ENCODE measurements at places on chromosomes 12 and 14. TPM values are rescaled to one million over a fixed set of nuclear protein-coding genes. Genes with fewer than 3 reads are reported as not detected.

DNA sequence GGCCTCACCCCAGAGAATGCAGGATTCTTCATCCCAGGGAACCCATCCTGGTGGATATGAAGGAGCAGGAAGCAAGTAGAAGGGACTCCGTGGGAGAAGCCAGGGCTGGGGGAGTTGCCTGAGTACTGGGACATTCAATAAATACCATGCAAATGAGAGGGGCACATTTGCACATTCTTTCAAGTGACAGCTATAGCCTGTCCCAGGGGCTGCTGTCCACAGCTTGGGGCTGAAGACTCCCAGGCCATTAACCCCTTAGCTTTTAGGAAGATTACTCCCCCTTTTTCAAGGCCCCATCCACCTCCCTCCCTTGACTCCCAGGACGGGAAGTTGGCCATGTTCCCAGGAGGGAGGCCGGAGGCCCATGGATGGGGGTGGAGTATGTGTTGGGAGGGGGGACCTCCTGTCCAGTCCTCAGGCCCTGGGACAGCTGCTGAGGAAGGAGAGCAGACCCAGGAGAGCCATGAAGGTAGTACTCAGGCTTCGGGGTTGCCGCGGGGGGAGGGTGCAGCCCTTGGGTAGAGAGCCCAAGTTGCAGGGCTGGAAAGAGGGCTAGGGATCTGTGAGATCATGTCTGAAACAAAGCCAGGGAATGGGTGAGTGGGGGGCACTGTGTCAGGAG is 974 bp upstream of the TNS2 start:
- peak overlapping the region; percentile 97 for H3K27ac ChIP-seq
- H3K4me3 ChIP-seq, result peak overlapping the region; percentile 83
- peaks cover 15% of the 10 kb centered on the region for H3K36me3 ChIP-seq
- peaks cover 81% of the 10 kb centered on the region for H3K4me1 ChIP-seq

GRCh38 chr12:49578471-49579112 is 10.7 kb upstream of the MCRS1 start:
- H3K4me3 ChIP-seq, result no peak overlapping the region
- DNase-seq, result no peak
- H3K27ac ChIP-seq, result no peak overlapping the region
- no peaks in the 10 kb centered on the region for H3K27me3 ChIP-seq

DNA sequence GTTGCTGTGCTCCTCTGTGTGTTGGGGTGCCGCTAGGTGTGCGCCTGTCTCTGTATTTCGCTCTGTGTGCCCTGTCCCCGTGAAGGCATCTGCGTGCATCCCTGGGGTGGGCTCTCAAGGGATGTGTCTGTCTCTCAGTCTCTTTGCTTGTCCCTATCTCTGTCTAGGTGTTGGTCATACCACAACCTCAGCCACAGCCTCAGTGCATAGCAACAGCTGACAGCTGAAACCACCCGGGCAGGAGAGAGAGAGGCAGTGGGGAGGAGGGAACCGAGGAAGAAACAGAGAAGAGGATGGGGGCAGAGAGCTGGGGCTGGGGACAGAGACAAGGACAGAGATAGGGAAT is 953 bp upstream of the NXPH4 start:
- peaks cover 64% of the 10 kb centered on the region for H3K27me3 ChIP-seq
- no peak for DNase-seq
- H3K36me3 ChIP-seq, result peaks cover 21% of the 10 kb centered on the region
- H3K27ac ChIP-seq, result no peak overlapping the region
- no peak overlapping the region for H3K4me3 ChIP-seq

DNA sequence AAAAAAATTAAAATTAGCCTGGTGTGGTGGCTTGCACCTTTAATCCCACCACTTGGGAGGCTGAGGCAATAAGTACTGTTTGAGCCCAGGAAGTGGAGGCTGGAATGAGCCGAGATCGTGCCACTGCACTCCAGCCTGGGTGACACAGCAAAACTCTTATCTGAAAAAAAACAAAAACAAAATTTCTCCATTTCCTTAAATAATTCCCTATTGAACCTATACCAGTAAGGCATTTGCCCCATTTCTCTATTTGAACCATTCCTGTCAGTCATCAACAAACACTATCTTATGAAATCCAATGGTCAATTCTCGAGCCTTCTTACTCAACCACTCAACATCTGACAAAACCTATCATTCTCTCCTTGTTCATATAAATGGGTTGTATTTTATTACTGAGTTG is 14.7 kb downstream of the SLC2A14 start:
- no peaks in the 10 kb centered on the region for H3K36me3 ChIP-seq
- peaks cover 5% of the 10 kb centered on the region for H3K27me3 ChIP-seq
- no peak for DNase-seq
- H3K4me3 ChIP-seq, result no peak overlapping the region

DNA sequence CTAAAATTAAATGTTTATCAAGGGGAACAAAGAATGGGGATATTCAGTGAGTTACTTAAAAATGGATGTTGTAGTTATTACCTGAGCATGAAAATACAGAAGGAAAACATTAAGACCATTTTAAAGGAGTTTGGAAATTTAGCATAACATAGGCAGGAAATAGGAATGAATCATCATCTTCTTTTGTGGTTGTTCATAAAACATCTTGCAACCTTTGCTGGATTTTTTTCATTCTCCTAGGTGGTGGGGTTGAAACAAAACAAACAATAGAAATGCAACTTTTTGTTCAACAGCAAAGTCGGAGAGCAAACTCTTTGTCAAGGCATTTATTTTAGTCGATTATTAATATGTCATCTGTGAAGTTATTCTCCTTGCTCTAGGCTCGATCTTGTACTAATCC is 275.1 kb downstream of the IPO8 start:
- H3K36me3 ChIP-seq, result no peaks in the 10 kb centered on the region
- no peak overlapping the region for H3K27ac ChIP-seq
- no peak for DNase-seq
- H3K4me1 ChIP-seq, result no peaks in the 10 kb centered on the region

DNA sequence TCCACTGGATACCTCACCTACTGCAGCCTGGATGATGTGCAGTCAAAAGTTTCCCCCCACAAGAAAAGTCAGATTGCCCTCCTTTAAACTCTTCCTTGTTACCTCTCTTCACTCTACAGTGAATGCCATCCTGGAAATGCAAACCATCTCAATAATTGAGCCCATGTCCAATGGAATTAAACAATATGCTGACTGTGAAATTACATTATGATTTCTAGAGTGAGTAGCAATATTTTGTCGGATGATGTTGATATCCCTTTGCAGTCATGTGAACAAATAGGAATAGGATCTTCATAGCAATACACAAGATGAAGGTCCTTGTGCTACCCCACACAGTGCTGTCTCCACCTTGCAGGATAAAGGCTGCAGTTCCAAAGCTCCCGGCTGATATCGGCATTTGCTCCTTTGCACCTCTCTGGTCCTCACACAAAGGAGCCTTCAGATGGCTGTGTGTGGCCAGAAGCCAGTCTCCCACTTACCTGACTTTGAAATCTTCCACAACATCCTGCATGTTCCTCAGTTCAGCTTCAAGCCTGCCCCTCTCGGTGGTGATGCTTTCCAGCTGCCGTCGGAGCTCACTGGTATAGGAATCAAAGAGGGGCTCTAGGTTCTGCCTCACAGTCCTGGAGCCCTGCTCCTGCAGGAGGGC is 1.5 kb downstream of the KRT75 start:
- H3K4me3 ChIP-seq, result no peak overlapping the region
- H3K4me1 ChIP-seq, result no peaks in the 10 kb centered on the region
- H3K27ac ChIP-seq, result no peak overlapping the region
- H3K36me3 ChIP-seq, result no peaks in the 10 kb centered on the region
- DNase-seq, result no peak

DNA sequence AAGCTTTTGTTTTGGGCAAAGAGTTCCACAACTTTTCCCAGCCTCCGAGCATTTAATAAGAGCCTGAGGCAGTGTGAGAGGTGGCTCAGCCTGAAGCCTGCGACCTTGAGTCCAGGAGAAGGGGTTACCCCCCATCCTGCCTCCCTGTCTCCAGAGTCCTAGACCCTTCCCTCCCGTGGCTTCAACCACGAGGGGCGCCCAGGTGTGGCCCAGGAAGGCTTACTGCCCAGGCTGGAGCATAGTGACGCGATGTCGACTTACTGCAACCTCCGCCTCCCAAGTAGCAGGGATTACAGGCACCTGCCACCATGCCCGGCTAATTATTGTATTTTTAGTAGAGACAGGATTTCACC is 641 bp downstream of the LRRC43 start:
- no peak for DNase-seq
- peak overlapping the region; percentile 60 for H3K4me3 ChIP-seq
- H3K4me1 ChIP-seq, result peaks cover 11% of the 10 kb centered on the region
- no peaks in the 10 kb centered on the region for H3K36me3 ChIP-seq
- no peak overlapping the region for H3K27ac ChIP-seq

DNA sequence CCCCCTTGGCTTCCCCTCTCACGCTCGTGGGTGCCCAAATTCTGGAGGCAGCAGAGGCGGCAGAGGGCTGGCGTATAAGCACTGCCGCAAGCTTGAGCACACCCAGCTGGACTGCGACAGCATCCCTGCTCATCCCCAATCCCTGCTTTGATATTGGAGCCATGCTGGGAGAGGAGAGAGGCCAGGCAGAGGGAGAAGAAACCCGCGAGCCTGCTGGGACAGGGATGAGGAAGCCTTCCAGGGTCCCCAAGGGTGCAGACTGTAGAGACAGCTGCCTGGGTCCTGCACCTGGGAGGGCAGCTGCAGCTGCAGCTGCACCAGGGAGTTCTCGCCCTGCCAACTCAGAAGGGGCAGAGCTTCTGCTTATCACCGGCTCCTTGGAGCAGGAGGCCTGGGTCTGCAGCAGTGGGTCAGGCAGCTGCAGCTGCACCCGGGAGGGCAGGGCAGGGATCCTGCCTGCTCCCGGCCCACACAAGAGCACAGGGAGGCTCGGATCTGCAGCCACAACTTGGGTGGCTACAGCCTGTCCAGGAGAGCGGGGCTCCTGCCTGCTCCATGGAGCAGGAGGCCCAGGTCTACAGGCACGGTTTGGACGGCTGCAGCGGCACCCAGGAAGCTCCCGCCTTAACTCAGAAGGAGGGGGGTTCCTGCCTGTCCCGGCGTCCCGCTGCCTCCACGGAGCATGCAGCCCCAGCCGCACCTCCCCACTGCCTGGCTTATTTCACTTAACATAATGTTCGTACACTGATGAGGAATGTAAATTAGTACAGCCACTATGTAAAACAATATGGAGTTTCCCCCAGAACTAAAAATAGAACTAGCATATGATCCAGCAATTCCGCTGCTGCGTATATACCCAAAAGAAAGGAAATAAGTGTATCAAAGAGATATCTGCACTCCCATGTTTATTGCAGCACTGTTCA is 60.4 kb upstream of the SGPP1 start:
- H3K4me3 ChIP-seq, result no peak overlapping the region
- DNase-seq, result no peak
- peaks cover 10% of the 10 kb centered on the region for H3K27me3 ChIP-seq
- no peak overlapping the region for H3K27ac ChIP-seq
- peaks cover 5% of the 10 kb centered on the region for H3K4me1 ChIP-seq

- H3K27ac ChIP-seq, result peak overlapping the region; percentile 28
- no peaks in the 10 kb centered on the region for H3K27me3 ChIP-seq
- DNase-seq, result no peak
- H3K4me1 ChIP-seq, result no peaks in the 10 kb centered on the region
Measured at GRCh38 chr14:34604995-34605394, 25.0 kb downstream of the SNX6 start.

- no peak overlapping the region for H3K27ac ChIP-seq
- H3K27me3 ChIP-seq, result peaks cover 34% of the 10 kb centered on the region
Measured at GRCh38 chr14:97224016-97224415, 426.8 kb downstream of the VRK1 start.

GRCh38 chr12:1222858-1223639 is 232.0 kb downstream of the ERC1 start:
- H3K4me1 ChIP-seq, result peaks cover 29% of the 10 kb centered on the region
- no peaks in the 10 kb centered on the region for H3K27me3 ChIP-seq
- H3K4me3 ChIP-seq, result no peak overlapping the region
- no peak overlapping the region for H3K27ac ChIP-seq
- no peak for DNase-seq

DNA sequence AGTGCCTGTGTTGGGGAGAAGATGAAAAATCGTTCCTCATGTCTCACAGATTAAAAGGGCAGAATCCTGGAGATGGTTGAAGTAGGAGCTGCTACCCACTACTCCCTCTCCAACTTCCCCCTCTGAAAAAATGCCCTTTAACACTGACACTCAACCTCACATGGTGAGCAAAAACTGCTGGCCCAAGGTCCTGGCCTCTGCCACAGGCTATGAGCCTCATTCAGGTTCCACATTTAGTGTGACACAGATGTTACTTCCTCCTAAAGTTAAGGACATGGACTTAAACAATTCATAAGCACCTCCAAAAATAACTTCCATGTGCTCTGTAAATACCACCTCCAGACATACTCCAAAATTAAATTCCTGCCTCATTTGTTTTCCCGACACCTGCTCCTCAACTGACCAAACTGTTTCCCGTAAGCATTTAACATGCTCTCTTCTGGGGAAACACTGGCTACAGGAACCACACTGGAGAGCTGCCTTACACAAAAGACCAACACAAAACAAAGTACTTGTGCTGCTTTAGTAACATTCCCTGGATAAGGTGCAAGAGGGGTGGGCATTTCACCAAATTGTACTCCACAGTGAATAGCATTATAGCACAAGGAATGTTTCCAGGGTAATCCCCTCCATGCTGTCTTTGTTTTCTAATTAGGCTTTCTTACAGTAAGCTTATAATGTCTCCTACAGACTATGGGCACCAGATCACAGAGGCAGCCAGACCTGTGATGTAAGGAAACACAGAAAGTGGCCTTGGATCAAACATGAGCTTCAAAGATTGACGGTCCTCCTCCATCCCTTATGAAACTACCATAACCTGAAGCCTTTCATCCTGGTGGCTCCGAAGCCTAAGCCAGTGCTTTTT is 57.0 kb downstream of the PHLDA1 start:
- H3K36me3 ChIP-seq, result no peaks in the 10 kb centered on the region
- no peaks in the 10 kb centered on the region for H3K27me3 ChIP-seq
- H3K4me3 ChIP-seq, result no peak overlapping the region
- peak overlapping the region; percentile 13 for H3K27ac ChIP-seq
- H3K4me1 ChIP-seq, result peaks cover 57% of the 10 kb centered on the region
- peak; percentile 59 for DNase-seq

GRCh38 chr12:121009741-121010140 is 6.5 kb downstream of the C12orf43 start:
- H3K27me3 ChIP-seq, result no peaks in the 10 kb centered on the region
- peaks cover 75% of the 10 kb centered on the region for H3K36me3 ChIP-seq
- DNase-seq, result no peak
- no peak overlapping the region for H3K27ac ChIP-seq

Gene FRMD6
- 10.0 TPM for total RNA-seq

Gene OAS1
- total RNA-seq, result 112 TPM

Gene RASSF3
- total RNA-seq, result 82.7 TPM

Gene TAS2R7
- total RNA-seq, result not detected

Gene TSHR
- not detected for total RNA-seq

Gene RPS29
- 1,209 TPM for total RNA-seq

Gene GLT8D2
- 10.5 TPM for total RNA-seq

Gene SLCO1B3
- not detected for total RNA-seq
